ENCODE measurements at places on chromosomes 5 and 9. TPM values are rescaled to one million over a fixed set of nuclear protein-coding genes. Genes with fewer than 3 reads are reported as not detected.

DNA sequence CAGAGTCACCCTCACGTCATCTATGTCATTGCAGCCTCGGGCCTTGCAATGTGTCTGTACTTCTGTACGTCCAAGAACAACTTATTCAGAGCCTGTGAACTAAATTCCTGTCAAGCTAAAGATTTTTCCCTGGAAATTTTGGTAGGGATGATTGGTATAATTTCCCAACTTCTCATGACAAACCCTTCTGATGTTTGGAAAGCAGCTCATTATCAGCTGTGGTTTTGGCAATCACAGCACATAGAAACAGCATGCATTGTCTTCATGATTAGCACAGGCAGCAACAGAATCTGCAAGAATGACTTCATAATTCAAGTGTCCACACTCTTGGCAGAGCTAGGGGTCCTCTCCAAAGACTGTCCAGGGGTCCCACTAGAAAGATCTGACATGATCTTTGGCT, 49.5 kb downstream of the APBA1 start:
- DNase-seq = no peak

- DNase-seq = no peak
These were observed 102.1 kb downstream of the LHFPL2 start for GRCh38 chr5:78546276-78546996.

DNA sequence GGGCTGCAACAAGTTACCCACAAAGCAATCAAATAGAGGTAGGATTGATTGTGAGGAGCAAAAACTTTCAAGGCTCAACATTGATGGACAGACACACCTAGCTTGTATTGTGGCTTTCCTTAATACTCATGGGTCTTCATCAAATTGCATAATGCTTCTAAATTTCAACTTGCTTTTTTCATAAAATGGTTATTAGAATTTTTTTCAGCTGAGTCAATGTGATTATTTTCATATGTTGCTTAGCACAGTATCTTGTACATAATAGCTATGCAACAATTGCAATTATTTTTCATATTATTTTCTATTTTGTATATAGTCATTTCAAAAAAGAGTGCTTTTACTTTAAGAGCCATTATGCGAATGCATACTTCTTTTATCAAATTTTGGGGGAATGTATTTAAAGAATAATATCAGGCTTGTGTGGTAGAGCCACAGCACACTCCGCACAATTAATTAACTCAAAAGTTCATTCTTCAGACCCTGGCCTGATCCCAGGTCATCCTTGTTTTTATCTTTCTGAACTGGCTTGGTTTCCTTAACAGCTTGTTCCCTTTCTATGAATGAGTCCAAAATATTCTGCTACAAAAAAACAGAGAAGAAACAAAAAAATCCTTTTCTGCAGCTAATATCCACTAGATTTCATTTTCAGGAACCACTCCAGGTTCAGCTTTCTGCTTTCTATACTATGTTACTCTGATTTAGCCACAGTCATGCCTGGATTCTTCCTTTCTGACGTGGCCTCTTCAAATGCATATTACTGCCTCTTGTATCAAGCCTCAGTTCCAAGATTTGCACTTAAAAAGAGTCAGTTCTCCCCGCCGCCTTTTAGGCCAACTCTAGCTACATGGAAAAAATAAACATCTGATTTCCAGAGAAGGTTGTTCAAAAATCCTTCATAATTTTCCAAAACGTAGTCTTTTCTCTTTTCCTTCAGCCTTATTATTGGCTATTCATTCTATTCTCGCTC, 45.3 kb upstream of the CDH9 start:
- DNase-seq = no peak

- no peak for DNase-seq
These were observed 122.2 kb upstream of the GNA14 start for GRCh38 chr9:77770340-77770739.

DNA sequence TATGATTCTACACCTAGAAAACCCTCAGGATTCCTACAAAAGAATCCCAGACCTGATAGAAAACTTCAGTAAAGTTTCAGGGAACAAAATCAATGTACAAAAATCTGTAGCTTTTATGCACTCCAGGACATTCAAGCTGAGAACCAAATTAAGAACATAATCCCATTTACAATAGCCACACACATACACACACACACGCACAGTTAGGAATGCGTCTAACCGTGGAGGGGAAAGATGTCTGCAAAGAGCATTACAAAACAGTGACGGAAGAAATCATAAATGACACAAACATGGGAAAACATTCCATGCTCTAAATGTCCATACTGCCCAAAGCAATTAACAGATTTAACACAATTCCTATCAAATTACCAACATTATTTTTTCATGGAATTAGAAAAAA, 51.4 kb upstream of the CAST start:
- no peak for DNase-seq

DNA sequence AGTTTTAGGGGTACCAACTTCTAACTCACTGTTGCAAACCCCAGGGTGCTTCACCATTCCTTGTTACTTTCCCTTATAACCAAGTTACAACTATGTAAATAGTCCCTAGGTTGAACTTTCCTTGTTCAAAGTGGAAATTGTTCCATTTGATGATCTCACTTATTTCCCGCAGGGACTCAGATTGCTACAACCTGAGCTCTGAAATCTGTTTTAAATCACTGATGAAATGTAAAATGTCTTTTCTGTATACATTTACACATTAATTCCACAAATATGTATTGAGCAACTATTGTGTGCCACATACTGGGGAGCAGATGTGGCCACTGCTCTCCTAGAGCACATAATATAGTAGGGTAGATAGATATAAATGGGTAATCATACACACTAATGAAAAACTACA, 69.1 kb upstream of the TARS1 start:
- no peak for DNase-seq

- DNase-seq = no peak
These were observed 118.7 kb downstream of the TTLL11 start for GRCh38 chr9:121974421-121974820.

DNA sequence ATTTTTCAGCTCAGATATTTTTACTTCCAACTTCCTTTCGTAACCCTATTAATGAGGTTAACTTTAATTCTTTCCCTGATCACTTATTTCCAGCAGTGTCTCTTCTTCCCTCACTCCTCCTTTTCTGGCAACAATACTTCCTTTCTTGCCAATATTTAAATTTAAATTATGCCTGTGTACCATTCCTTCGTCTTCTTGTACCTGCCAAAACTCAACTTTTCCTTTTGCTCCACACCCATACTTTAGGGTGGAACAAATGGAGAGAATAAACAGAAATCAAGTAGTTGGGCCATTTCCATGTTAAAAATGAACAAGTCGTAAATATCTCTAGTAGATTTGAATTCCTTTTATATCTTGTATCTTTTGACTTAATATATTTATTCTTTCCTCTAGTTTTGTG, 66.0 kb downstream of the FER start:
- no peak for DNase-seq

DNA sequence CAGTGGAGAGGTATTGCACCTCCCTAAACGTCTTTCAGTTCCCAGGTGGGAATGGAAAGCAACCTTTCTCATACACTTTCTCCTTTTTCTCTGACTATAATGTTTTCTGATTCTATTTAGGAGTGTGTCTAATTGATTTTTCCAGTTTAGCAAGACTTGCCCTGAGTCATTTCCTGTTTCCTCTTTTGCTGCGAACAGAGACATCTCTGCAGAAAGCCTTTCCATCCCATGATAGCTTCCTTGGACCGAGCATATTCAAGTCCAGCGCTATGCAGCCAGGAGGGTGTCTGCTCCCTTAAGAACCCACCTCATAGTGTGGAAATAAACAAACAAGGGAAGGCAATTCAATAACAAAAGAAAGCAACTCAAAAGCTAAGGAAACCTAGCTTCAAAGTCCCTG, 60.0 kb upstream of the CDH6 start:
- DNase-seq = no peak

GRCh38 chr5:140234377-140234989, 59.5 kb downstream of the CYSTM1 start:
- no peak for DNase-seq

DNA sequence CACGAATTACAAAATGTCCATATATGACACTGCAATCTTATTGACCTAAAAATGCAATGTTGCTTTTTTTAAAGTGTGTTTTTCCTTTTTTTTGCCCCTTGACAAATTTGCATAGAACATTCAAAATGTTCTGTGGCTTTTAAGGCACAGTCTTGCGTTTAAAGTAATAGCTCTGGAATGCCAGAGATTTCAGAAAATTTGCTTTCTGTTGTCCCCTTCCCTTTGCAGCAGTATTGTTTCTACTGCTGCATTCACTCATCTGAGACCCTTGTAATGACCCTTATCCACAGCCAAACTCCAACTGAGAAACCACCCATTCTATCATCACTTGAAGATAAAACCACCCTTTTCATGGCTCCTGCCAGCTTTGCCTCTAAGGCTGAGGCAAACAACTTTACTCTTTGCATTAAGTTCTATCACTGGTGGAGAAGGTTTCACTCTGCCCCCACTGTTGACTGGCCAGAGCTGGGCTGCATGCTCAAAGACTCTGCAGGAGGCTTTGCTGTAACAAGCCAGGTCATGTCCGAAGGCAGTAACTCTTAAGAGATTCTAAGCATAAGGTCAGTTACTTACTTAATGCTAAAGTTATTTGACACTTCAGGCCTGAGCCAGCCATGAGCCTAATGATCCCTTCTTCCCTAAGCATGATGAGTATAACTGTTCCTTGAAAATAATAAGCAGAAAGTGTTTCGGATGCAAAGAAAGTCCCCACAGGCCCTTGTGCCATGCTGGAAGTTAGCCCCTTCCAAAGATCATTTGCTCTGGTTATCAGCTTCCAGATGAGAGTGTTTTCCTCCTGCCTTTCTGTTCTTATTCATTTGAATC, 101.9 kb downstream of the CD180 start:
- DNase-seq = peak; percentile 69

GRCh38 chr5:122014236-122014935, 52.6 kb downstream of the SRFBP1 start:
- DNase-seq = no peak

DNA sequence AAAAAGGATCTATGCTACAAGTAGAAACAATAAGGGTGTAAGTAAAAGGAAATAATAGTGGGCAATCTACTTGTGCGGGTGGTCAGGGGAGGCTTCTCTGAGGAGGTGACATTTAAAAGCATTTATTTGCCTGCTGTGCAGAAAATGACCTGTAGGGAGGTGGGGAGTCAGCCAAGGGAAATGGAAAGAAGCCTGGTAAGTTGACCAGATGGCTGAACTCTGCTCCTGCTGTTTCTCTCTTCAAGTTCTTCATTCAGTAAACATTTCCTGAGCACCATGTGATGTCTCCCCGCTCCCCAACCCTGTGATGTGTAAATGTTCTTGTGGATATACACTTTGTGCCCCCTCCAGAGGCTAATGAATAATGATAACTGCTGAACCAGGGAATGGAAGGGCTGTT, 9.9 kb upstream of the SPIN1 start:
- no peak for DNase-seq

GRCh38 chr5:79503794-79504495, 10.0 kb downstream of the HOMER1 start:
- no peak for DNase-seq

DNA sequence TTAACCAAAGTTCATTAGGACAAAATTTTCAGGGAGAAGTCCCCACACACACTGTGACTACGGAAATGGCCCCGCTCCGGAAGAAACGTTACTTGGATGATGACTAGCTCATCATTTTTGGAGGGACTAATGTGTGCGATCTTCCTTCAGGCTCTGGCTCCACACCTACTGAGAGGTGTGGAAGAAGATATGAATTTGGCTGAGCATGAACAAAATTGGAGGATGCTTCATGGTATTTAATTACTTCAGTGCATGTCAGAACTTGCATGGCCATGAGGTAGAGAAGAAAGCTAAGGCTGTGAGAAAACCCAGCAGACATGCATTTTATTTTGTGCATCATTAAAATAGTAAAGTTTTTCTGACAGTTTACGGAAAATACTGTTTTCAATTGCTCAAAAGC, 202.1 kb upstream of the TLE4 start:
- DNase-seq = peak; percentile 60

GRCh38 chr5:160665460-160665859, 186.6 kb downstream of the ATP10B start:
- no peak for DNase-seq

DNA sequence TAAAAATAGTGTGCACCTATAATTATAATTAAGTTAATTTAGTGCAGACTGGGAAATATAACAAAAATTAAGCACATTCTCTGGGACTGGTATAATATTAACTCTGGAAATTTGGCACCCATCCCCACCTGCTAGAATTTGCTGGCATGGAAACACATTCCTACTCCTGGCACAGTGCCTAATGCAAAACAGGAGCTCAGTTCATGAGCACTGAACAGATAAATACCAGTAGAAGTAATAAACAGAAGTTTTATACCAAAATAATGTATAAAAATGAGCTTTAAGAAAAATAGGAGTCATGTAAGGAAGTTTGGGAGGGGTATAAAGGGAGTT, 23.7 kb upstream of the NPR3 start:
- no peak for DNase-seq

DNA sequence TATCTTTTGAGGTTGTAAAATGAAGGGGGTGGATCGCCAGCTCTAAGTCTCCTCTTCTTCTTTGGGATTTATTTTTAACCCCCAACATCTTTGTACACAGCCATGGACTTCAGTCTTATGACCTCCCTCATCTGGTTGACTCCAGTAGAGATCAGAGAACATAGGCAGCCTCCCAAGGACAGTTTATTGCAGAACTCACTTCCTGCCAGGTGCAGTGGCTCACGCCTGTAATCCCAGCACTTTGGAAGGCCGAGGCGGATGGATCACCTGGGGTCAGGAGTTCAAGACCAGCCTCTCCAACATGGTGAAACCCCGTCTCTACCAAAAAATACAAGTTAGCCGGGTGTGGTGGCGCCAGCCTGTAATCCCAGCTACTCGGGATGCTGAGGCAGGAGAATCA, 2.8 kb upstream of the BHMT start:
- no peak for DNase-seq

DNA sequence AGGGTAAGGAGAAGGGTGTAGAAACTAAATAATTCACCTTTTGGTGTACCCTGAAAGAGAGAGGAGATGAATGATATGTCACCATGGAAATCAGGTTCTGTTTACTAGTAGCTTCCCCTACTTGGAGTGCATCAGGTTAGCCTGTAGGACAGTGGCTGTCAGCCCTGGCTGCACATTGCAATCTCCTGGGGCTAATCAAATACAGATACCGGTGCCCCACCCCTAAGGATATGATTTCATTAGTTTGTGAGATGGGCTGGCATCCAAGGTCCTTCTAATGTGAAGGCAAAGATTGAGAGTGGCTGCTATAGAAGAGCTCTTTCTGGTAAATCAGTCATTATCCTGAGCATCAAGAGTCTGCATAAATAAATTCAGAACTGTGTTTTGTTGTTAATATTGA, 47.2 kb downstream of the INSYN2B start:
- no peak for DNase-seq

SPINK4 gene
- not detected for total RNA-seq

MCIDAS gene
- not detected for total RNA-seq

PSIP1 gene
- total RNA-seq = 46.9 TPM

AFAP1L1 gene
- 16.6 TPM for total RNA-seq

SPATA31D4 gene
- total RNA-seq = not detected

CTSV gene
- total RNA-seq = 29.7 TPM

TSSK1B gene
- 0.14 TPM for total RNA-seq

PCDHB15 gene
- 0.04 TPM for total RNA-seq

ZDHHC11 gene
- total RNA-seq = 0.67 TPM

PCDHGC4 gene
- total RNA-seq = 0.54 TPM

F2RL2 gene
- 0.04 TPM for total RNA-seq

All from foreskin keratinocyte (primary cell).